ENCODE measurements at places on chromosomes 1 and 21.

DNA sequence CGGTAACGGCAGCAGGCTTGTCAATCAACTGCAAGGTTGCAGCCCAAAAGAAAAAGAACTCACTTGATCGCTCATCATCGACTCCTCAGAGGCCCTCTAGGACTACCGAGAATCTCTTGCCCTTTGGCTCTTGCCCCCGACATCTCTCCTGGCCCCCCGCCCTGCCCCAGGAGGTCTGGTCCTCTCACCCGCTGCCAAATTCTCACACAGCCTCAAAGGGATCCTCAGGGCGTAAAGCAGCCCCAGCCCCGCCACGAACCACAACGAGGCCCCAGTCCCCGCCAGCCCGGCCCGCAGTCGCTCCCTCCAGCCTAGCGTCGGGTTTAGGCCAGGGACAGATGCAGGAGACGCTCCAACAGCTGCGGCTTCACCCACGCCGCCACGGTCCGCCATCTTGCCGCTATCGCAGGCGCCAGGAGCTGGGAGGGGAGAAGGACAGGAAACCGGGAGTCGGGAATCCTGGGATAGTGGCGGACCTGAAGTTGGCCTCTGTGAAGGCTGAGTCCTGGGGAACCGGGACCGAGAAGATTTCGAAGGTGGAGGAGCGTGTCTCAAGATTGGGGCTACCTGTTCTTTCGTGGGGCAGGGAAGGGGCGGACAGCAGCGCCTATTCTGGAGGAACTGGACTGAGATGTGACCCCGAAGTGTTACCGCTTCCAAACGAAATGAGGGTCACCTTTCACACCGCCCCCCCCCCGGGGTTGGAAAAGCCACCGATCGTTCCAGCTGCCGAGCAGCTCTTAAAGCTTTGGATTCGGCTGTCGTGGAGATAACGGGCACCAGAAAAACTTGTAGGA is at the start of gene ST7L:
TSS of gene ST7L (minus strand) at position 421 of the 797 bp plus-strand sequence. CDS start at position 393, 28 bp downstream.
- DNase-seq = peak; percentile 13

DNA sequence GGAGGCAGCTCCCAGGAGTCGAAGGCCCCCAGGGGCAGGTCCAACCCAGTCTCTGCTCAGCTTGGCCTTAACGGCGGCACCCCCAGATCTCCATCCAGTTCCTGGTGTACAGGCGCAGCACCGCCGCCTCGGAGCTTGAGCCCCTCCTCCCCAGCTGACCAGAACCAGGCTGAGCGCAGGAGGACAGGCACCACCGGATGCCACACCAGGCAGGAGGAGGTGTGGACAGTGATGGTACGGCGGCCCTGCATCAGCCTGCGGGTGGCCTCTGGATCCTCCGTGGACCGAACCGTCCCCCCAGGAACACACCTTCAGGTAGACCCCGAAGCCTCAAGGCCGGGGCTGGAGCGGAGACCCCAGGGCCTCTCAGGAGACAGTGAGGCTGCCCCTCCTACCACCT is 16.4 kb downstream of the SLC66A1 start:
- DNase-seq = no peak

GRCh38 chr1:181587870-181588438 is 104.6 kb downstream of the CACNA1E start:
- no peak for DNase-seq

DNA sequence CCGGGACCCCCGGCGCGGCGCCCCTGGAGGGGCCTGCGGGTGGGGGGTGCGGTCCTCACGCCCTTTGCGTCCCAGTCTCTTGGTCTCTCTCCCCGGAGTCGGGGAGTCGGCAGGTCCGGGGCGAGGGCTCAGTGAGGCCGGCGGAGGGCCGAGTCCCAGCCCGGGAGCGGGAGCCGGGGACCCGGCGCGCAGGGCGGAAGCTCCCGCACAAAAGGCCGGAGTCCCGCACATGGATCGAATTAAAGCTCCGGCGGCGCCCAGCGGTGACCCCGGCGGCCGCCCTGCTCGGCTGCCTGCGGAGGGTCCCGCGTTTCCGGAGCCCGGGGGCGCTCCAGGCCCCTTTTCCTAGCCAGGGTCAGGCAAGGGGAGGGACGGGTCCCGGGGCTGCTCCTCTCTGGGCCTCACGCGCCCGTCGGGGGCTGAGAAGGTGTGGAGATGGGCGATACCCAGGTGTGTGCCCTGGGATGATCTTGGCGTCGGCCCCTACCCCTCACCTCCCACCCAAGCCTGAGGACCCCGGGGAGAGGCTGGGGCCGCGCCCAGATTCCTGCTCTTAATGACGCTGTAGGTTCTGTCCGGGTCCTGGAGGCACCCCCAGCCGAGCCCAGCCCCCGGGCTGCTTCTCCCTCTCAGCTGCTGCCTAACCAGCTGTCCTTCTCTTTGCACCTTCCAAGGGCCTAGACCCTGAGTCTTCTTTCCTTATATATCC is 512 bp downstream of the FBLIM1 start:
- no peak for DNase-seq

DNA sequence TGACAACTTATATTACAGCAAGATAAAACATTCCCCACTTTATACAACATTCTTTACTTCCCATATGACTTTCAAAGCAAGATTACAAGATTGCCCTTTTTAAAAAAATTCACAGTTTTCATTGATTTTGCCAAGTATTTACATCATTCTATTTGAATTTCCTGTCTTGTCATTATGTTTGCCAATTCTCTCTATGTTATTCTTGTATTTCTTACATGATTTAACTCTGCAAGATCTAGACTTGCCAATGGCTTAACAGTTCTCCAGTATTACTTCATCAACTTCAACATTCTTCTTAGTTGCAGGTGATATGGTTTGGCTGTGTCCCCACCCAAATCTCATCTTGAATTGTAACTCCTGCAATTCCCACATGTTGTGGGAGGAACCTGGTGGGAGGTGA is 31.6 kb downstream of the FMO4 start:
- DNase-seq = no peak

- no peak for DNase-seq
These were observed 484.6 kb upstream of the PLXNA2 start for GRCh38 chr1:208728815-208729214.

- no peak for DNase-seq
These were observed 43.4 kb downstream of the TMEM51 start for GRCh38 chr1:15196807-15197530.

DNA sequence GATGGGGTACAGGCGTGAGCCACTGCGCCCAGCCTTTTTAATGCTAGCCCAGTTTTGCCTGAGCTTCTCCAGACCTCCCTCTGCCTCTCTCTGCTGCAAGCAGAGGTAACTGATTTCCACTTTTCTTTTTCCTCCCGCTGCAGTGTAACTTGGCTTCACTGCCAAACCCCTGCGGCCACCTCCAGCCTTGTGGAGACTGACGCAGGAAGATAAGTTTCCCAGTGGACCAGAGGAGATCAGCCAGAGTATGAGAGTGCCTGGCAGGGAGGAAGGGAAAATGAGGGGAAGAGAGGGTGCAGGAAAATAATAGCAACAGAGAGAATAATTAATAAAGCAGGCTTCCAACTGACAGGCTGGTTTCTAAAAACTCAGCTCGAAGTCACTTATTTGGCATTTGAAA is 143.7 kb downstream of the PCNX2 start:
- no peak for DNase-seq

DNA sequence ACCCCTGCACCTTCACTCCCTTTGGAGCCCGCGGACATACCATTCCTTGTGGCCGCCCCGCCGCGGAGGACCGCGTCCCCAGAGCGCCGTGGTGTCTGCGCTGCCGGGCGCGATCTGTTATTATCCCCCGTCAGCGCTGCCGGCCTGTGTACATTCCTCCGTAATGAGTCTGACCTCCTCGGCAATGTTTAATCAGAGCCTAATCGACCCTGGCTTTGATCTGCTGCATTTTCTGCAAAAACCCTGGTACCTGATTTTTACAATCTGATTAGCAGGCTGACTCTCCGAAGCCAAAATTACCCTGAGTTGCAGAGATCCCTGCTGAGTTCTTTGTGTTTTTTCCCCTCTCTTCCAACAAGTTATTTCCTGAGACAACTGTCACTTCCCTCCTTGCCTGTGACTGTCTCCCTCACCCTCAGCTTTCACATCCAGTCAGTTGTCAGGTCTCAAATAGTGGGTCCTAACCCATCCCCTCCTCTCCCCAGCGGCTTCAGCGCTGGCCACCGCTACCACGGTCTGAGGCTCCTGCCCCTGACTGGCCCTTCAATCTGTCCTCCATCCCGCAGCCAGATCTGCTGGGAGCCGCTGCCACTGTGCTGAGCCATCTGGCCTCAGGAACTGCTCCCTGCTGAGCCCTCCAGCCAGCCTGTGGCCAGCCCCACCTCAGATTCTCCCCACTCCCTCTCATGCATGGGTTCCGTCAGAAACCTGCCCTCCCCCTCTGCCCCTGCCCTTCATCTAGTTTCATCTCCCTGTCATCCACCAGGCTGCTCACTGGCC is 53.5 kb downstream of the GLIS1 start:
- no peak for DNase-seq

- no peak for DNase-seq
These were observed 47.4 kb upstream of the USP25 start for GRCh38 chr21:15682186-15682895.

- peak; percentile 71 for DNase-seq
These were observed 328.4 kb downstream of the ZP4 start for GRCh38 chr1:237562242-237562823.

GRCh38 chr1:110384581-110385321 is 6.1 kb downstream of the SLC16A4 start:
- no peak for DNase-seq

GRCh38 chr1:184988506-184988905 is 14.2 kb upstream of the NIBAN1 start:
- no peak for DNase-seq

- no peak for DNase-seq
These were observed 5.1 kb downstream of the HOOK1 start for GRCh38 chr1:59819566-59820438.

DNA sequence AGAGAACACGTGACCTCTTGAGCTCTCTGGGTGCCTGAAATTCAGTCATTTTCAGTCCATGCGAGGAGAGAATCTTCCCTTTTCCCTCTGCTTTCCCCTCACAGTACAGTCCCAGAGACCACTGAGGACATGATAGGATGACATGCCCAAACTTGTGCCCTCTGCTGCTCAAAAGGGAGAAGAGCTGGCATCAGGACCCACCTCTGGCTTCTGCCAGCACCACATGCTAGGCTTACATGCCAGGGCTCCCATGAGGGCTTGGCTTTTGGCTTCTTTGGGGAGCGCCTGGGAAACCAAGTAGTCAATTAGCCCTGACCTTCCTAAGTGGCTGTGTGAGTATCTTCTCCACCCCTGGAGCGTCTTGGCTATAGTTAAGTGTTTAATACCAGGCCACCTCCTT is 13.8 kb upstream of the KCNQ4 start:
- DNase-seq = no peak

DNA sequence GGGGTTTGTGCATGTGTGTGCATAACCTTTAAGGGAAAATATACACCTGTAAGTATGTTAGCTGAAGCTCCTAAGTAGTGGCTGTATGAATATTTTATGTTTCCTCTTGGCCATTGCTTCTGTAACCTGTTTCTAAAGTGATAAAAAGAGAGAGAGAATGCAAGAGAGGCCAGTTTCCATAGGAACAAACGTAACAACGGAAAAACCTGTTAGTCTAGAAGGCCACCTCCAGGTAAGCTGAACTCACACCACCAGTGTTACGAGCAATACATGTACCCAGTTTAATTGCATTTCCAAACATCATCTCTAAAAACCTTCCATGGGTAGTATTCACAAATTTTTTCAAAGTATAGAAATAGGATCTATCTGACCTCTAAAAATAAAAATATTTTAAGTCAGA is 63.1 kb downstream of the PLPPR4 start:
- no peak for DNase-seq

DNA sequence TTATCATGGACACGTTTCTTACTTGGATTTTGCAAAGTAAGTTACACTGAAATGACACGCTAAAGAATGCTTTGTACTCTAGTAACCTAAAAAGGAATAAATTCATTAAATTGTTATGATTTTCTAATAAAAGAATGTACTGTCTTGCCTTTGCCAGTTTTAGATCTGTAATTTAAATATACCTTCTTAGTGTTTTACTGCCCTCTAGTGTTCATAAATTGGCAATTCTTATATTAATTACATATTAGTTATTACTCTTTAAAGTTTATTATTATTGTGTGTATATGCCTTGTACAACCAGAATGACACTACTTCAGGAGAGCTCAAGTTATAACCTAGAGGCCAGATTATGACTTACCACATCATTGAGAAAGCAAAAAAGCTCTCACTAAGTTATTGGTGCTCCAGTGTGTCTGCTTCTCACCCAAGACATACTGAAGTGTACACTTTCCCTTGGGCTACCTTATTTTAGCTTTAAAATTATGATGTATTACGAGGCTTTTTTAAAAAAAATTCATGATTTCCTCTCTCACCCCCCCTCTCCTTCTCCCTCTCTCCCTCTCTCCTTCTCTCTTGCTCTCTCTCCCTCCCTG is 169.9 kb downstream of the HS2ST1 start:
- peak; percentile 18 for DNase-seq

- DNase-seq = peak; percentile 70
These were observed 151.2 kb downstream of the DMRTA2 start for GRCh38 chr1:50271968-50272578.

GRCh38 chr1:2468540-2468939 is 7.5 kb upstream of the PLCH2 start:
- DNase-seq = no peak

DNA sequence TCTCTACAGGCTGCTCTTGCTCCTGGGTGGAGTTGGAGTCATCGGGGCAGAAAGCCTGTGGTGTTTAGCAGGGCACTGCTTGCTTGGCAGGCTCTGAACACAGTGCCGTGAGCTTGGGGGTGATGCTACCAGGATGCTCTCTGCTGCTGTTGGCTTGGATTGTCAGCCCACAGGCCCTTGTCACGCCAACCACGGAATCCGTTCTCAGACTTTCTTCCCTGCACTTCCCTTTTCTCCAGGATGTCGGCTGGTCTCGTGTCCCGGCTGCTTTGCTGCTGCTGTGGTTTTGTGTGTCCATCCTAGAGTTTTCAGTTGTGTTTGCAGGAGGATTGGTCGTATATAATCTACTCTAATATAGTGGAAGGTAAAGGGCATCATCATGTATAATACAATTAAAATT is 44.4 kb upstream of the TTC34 start:
- DNase-seq = no peak

- no peak for DNase-seq
These were observed 1223.9 kb downstream of the BRINP3 start for GRCh38 chr1:189253601-189254350.

DNA sequence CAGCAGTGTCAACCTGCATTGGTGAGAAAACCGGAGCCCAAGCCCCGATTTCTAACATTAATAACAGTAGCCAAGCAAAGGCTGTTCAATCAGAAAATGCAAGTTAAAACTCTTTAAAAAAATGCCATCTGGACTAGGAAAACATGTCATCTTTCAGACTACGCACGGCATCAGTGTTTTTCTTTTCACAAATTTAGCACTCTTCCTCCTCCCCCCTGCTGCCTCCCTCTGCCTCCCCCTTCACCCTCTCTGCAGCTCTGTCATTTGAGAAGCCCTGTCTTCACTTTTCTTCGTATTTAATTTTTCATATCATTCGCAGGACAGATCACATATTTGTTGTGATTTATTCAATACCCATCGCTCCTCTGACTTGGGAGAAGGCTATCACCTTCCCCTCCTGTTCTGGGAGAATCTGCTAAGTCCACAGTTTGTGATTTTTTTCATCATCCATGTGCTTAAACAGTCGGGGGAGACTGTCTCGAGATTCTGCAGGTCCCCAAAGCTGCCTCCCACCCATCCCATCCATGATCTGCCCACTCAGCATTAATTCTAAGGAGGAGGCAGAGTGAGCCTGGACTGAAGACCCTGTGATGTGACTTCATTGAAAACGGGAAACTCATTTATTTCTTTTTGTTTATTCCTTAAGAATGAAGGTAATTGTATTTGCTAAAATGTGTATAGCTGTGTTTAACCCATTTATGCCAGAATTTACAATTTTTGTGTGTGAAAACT is 84.8 kb downstream of the PROX1 start:
- no peak for DNase-seq
